ENCODE measurements at places on chromosomes 3 and 15. TPM values are rescaled to one million over a fixed set of nuclear protein-coding genes. Genes with fewer than 3 reads are reported as not detected.

The TSC22D2 gene
- 28.9 TPM for total RNA-seq

The FRMD5 gene
- total RNA-seq = 0.14 TPM

The GRK7 gene
- 0.42 TPM for total RNA-seq

The ABHD2 gene
- 47.6 TPM for total RNA-seq

Data from naive thymus-derived CD8-positive, alpha-beta T cell (primary cell).